Choroid plexus epithelial cell (primary cell): ENCODE measurements at places on chromosomes 1 and 21.

DNA sequence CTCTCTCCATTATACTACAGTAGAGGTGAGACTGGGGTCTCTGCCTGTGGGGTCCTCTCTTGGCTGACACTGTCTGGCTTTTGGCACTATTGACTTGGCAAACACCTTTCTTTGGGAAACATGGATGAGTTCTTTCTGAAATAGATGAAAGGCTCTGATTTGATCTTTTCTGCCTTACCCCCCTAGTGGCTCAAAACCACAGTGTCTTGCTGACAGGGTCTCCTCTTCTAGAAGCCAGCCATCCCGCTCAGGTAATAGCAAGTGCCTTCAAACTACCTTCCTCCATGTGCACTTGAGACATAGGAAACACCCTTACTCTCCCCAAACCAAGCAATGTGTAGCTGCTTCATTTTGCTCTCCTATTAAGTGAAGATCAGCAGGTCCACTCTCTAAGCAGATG, 260.4 kb downstream of the BRINP2 start:
- no peak for DNase-seq

GRCh38 chr1:232319518-232320210, 310.3 kb downstream of the SIPA1L2 start:
- no peak for DNase-seq

GRCh38 chr1:186518395-186518794, 57.5 kb upstream of the PDC start:
- no peak for DNase-seq

DNA sequence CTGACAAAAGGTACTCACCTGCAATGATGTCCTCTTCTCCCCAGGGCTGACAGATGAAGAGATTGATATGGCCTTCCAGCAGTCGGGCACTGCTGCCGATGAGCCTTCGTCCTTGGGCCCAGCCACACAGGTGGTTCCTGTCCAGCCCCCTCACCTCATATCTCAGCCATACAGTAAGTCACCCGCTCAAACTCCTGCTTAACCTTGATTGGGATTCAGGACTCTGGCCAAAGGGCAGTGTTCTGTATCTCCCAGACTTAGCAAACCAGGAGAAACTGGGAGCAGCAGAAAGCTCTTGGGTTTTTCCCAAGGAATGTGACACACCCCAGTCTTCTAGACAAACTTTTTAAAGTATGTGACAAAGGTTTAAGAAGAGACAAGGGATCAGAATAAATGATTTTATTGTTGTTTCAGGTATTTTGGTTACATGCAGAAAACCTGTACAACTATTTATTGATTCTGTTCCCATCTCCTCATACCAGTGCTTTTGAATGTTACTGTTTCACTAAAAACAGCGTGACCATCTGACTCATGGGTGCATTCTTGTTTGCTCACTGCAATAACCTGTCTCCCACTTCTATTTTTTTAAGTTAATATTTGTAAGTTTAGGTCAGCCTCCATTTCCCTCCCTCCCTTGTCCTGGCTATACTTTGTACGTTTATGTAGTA, 124.6 kb downstream of the PEX14 start:
- DNase-seq: peak; percentile 86

DNA sequence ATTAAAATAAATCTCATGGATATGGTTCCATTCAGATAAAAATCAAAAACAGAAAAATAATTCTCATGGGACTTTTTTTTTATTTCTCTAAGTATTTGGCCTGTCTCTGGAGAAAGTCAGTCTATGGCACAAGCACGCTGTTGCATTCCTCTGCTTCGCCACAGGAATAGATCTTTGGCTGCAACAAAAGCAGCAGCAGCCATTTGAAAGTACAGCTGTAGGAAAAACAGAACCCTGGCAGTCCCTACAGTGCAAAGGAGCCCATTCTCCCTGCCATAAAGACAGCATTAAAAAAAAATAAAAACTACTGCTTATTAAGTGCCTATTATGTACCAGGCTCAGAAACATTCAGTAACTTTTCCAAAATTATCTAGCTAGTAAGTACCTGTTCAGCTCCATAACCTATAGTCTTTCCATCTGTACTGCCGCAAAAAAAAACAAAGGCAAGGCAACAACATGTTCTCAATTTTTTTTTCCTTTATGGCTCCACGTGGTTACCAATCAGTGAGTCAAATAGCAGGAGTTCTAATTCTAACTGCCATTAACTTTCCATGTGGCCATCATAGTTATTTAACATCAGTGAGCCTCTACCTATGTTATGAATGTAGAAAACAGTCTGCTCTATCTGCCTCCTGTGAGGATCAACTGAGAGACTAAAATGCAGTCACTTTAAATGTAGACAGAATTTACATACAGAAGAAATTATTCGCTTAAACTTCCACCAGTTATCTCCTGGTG, 22.7 kb downstream of the SLC35D1 start:
- peak; percentile 15 for DNase-seq

DNA sequence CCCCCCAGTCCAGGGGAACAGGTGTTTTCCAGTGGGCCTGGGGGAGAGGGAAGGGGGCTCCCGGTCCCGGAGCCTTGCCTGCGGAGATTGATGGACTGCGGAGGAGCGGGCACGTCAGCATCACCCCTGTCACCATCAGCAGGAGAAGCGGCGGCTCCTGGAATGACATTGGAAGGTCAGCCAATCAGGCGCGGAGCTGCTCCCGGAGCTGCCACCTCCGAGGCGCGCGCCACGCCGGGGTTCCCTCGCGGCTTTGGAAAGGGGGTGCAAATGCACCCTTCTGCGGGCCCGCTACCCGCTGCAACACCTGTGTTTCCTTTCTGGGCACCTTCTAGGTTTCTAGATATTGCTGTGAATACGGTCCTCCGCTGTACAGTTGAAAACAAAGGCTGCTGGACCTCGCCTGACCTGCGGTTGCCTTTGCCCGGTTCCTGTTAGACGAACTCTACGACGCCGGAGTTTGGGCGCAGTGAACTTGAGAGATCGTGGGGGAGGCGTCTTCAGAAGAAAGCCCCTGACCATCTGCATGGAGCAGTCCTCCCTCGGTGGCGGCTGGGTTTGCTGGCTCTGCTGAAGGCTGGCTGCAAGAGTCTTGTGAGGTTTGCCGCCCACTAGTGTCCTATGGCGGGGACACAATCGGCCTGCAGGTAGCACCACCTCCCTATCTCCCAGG, 5.3 kb downstream of the DSCAM start:
- no peak for DNase-seq

GRCh38 chr1:235006816-235007215, 121.8 kb downstream of the TOMM20 start:
- DNase-seq: no peak

DNA sequence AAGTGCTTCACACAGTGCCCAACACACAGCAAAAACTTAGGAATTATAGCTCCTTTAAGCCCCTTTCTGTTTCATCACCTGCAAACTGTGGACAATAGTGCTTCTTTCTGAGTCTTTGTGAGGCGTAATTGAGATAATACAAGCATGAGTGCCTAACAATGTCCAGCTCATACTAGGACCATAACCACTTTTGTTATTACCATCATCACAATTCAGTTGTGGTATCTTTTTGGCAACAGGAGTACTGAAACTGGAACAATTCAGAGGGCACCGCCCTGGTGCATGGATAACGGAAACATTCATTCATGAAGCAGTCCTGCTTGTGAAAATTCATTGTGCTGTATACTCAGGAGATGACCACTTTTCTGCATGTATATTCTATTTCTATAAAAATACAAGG, 18.2 kb downstream of the DNAJC11 start:
- no peak for DNase-seq

DNA sequence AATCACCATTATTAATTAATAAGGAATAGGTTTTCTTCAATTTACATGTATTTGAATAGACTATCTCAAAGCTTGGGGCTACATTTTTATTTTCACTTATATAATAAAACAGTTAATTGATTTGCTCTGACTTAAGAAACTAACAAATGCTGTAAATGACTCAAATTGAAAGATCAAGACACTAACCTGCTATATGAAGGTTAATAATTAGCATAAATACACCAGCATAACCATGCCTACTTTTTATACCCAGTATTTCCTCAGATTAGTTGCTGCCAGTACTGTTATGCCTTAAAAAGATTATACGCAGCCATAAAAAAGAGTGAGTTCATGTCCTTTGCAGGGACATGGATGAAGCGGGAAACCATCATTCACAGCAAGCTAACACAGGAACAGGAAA, 1545.1 kb downstream of the AMY1C start:
- no peak for DNase-seq

GRCh38 chr1:182259229-182259872, 132.2 kb downstream of the GLUL start:
- peak; percentile 8 for DNase-seq

- peak; percentile 82 for DNase-seq
Measured at GRCh38 chr1:56820755-56821461, 1.7 kb upstream of the FYB2 start.

DNA sequence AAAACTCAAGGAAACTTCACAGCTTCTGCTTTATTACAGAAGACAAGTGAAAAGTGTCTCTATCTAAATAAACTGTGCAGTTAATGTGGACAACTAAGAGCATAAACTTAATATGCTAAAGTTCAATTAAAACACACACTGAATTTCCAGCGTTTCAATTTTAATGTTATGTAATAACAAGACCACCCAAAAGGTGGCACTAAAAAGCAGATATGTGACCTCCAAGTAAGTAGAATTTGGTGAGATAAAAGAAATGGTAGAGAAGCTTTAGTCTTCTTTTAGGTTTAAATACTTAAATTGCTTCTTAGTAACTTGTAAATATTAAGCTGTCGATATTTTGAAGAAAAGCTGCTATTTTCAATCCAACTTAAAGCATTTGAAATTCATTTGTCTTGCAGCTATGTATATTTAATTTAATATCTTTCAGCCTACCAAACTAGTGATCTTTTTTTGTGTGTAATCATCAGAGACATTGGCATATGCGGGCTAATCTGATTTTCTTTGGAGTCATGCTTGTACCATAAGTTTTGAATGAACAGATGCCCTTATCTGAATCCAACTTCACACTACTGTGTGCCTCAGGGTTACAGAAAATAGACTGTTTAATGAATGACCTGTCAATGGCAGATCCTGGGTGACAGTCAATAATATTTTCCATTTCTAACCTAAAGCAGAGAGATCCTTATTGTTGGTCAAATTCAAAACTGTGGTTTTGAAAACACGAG, 36.5 kb upstream of the ADAMTS1 start:
- DNase-seq: peak; percentile 62

GRCh38 chr1:35810096-35810881, 2.5 kb downstream of the AGO4 start:
- peak; percentile 58 for DNase-seq

DNA sequence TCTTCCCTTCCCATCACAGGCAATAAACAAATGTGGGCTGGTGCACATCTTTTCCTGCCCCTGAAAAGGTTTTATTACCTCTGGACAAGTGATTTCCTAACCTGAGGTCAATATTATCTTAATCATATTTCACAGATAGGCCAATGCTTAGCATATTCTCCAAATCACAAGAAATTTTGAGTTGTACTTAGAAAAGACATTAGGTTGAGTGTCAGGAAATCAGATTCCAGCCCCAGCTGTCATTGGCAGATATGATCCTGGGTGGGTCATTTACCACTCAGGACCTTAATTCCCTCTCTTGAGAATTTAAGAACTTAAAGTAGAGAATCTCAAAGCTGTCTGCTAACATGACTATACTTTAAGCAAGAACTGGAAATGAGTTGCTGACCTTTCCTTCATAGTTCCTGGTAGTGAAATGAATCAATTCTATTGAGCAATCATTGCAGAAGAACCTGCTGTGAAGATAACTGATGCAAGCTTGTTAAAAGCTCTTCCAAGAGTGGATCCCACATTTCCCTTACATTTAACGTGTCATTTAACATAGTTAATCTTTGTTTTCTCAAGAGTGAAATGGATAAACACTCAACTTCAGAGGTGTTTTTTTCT, 46.4 kb upstream of the CR2 start:
- DNase-seq: peak; percentile 85

DNA sequence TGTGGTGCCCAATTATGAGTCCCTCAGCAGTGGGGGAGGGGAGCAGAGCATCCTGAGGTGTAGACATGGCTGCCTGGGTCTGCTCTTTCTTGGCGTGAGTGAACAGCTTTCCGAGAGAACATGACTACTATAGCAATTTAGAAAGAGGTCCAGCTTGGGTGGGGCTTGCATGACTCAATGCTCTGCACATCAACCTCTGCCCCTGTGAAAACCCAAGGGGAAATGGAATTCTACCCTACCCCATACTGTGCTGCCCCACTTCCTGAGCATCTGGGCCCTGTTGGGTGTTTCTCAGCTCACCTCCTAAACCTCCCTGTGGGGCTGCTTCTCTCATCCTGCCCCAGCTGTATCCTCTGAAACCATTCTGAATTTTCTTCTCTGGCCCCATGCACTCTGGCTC, 8.2 kb upstream of the AZIN2 start:
- peak; percentile 58 for DNase-seq

GRCh38 chr21:45723049-45723958, 79.8 kb downstream of the PCBP3 start:
- no peak for DNase-seq

DNA sequence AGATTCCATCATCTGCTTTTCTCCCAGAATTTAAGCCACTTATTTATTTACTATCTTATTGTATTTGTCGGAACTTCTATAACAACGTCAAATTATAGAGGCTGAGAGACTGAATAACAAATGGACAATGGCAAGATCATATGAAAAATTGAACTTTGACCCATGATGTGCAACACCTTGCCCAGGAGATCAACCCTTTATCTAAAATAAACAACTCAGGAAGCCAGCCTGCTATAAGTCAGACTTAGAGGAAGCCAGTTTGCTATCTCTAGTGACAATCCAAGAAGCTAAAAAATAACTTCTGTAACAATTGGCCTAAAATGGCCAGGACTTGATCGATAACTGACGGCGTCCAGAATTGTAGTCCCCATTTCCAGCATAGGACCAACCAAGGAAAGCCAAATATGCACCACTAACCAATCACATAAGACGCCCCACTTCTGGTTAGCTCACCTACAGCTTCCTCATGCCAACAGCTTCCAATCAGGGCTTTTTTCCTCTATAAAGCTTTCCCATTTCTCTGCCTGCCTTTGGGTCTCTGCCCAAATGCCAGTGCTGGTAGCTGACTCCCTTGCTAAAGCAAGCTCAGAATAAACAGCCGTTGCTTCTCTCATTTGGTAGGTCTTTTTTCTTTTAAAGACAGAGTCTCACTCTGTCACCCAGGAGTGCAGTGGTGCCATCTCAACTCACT, 28.5 kb downstream of the ANP32E start:
- DNase-seq: no peak

DNA sequence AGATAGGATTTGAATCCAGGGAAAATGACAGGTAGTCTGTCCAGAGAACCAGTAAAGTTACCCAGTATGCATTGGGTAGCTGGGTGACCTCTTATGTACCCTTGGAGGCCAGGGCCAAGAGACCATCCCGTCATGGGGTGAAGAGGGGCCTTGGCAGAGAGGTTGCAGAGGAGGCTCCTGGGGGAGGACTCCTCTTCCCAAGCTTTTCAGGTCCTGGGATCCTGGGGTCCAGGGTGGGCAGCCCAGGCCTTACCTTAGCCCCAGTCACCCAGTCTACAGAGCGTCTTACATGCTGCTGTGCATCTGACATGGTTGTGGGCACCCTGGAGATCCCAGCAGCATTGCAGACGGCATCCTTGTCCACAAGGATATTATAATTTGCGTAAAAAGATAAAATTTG, 14.0 kb downstream of the PMF1 start:
- no peak for DNase-seq

GRCh38 chr1:231610388-231610787, 16.2 kb upstream of the DISC1 start:
- DNase-seq: no peak
